ENCODE measurements at places on chromosomes 4 and X.

DNA sequence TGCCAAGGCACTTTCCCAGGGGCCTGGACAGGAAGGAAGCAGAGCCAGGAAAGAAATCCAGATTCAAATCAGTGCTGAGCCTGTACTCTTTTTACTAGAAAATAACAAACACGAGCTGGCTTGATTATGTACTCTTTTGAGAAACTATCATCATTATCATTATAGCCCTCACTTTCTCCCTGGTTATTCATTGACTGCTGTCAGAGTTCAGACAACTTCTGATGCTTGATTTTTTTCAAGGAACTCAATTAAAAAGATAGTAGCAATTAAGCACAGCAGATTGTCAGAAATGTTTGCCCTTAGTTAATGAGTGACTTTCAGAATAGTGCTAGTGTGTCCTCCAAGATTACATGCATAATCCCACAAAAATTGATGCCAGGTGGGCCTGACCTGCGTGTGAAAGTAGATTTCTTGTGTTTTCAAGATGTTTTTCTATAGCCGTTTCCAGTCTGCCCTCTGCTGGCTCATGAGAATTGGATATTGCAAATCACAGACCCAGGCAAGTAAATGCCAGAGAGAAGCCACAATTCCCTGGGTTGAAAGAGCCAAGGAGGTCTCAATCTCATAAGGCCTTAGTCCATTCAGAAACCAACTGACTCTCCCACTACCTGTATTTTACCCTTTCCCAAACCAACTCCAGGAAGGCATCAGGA lies 14.3 kb upstream of the PNPLA4 start:
- no peak for DNase-seq

- DNase-seq: no peak
Measured at GRCh38 chr4:183256343-183256742, 63.7 kb downstream of the CLDN22 start.

GRCh38 chrX:74461384-74461783 lies 40.1 kb downstream of the SLC16A2 start:
- DNase-seq: no peak

- no peak for DNase-seq
Measured at GRCh38 chr4:36734334-36734733, 452.9 kb downstream of the DTHD1 start.

DNA sequence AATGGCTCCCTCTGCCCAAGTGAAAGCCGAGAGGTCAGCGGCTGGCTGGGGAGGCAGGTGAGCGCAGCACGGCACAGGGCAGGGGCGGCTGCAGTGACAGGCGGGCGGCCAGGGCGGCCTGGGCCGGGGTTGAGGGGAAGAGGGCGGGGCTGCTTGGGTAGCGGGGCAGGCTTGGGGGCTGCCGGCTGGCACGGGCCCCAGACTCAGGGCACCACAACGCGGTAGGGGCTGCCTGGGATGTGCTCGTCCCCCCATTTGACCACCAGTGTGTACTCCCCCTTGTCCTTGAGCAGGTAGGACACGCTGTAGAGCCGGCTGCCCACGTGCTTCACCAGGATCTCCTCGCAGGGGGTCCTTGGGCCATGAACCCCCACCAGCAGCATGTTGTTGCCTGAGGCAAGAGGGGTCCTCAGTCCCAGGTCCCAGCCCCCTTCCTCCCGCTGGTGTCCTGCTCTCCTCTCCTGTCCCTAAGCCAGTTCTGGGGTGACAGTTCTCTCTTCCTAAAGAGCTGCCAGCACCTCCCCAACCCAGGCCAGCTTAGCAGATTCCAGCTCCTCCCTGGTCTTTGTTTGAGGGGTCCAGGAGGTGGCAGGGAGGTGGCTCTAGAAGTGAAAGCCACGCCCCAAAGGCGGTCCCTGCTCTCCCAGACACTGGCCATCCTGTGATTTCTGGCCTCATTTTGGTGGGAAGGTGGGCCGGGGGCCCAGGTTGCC lies 25.6 kb downstream of the FLNA start:
- no peak for DNase-seq

- DNase-seq: no peak
Measured at GRCh38 chr4:155914782-155915181, 11.3 kb downstream of the TDO2 start.

- DNase-seq: peak; percentile 87
Measured at GRCh38 chrX:11533199-11533651, 132.5 kb downstream of the ARHGAP6 start.

- DNase-seq: no peak
Measured at GRCh38 chrX:95435198-95435597, 1249.4 kb upstream of the DIAPH2 start.

GRCh38 chr4:94798808-94799207 lies 41.1 kb downstream of the BMPR1B start:
- DNase-seq: no peak

DNA sequence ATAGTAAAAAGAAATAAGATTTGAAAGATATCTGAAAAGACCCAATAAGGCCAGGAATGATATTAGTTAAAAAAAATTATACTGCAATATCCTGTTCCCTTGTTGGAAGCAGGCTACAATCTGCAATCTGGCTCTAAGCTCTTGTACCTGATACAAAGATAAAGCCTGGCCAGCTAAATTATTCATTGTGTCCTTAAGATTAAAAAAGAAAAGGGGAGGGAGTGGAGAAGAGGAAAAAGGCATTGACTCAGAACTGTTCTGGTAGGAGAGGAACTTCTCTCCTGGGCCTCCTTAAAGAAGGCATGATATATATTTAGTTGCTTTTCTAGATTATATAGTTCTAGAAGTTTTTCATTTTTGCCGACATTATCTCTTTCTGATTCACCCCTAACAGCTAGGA lies 46.7 kb downstream of the IRF2 start:
- no peak for DNase-seq

GRCh38 chr4:128287141-128287870 lies at the start of gene PGRMC2:
TSS of gene PGRMC2 (minus strand) at chr4:128287813. CDS start at chr4:128287790, 23 bp downstream.
- DNase-seq: no peak

DNA sequence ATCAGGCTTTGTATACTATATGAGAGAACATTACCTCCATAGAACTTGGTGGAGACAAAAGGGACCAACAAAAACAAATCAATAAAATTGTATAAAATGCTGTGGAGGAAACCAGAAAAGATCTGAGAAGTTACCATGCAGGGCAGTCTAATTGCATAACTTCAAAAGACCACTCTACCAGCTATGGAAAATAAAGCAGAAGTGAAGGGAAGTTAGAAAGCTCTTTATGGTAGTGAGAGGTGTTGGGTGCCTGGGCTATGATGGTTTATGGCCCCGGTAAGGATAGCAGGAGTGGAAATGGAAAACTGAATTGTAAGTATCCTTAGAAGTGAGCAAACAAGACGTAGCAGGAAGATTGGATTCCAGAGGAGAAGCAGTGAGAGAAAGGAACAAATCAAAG lies 3.1 kb downstream of the TMEM184C start:
- no peak for DNase-seq

- no peak for DNase-seq
Measured at GRCh38 chr4:14167876-14168510, 540.5 kb upstream of the BOD1L1 start.

DNA sequence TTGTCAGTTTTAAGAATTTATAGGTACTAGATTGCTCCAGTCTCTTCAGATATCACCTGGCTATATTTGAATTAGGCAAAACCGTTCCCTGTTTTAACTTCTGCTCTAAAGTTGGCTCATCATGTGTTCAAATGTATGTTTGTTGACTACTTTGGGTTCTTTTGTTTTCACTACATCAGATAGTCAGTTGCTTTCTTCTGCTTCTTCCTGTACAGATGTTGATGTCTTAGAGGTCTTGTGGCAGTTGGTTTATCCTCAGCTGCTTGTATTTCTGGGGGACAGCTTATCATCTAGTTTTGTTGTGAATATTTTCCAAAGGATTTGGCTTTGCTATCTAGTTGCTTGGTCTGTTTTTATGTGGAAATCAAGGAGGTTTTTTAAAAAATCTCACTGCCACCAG lies 28.0 kb downstream of the TBC1D19 start:
- no peak for DNase-seq

DNA sequence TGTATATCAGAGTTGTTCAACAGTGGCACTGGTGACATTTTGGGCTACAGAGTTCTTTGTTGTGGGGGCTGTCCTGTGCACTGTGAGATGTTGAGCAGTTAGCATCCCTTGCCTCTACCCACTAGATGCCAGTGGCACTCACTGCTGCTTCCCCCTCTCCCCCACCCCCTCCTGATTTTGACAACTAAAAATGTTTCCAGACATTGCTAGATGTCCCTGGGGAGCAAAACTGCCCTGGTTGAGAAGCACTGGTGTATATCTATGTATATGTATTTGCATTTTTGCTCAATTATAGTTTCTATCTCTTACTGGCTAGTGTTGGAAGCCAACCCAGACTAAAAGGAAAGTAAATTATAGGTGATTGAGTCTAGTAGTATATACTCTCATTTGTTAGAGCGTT lies 2.4 kb downstream of the TMEM131L start:
- no peak for DNase-seq

DNA sequence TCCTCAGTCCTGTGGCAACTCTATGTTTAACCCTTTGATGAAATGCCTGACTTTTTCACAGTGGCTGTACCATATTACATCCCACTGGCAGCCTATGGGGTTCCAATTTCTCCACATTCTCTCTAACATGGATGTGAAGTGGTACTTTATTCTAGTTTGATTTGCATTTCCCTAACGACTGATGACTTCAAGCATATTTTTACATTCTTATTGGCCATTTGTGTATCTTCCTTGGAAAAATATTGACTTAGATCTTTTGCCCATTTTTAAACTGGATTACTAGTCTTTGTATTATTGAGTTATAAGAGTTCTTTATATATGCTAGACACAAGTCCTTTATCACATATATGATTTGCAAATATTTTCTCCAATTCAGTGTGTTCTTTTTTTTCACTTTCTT lies 2.1 kb upstream of the RAB39B start:
- DNase-seq: no peak

DNA sequence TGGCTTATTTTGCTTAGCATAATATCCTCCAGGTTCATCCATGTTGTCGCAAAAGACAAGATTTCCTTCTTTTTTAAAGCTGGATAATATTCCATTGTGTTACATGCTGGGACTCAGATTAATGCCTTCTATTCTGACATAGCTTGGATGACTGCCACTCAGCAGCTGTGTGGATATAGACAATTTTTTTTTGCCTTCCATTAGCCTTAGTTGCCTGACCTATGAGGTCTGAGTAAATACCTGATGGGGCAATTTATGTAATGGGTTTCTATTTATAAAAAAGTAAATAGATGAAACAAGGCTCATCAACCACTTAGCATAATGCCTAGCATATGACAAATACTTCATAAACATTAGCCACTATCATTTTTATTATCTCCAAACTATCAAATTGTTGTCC lies 515.4 kb downstream of the ZNF674 start:
- peak; percentile 99 for DNase-seq

DNA sequence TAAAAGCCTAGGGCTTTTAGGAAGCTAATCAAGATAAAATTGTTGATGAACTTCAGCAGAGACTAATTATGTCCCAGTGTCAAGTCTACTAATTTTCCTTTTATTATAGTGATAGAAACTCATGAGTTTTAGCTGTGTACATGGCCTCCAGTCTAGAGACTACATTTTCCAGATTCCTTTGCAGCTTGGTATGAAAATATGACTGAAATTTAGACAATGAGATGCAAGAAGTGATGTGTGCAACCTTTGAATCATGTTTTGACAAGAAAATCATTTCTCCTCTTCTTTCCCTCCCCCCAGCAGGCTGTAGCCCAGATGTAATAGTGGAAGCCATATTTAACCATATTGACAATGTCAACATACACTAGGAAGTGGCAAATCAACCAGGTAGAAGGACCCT lies 30.3 kb upstream of the IL13RA2 start:
- no peak for DNase-seq

- no peak for DNase-seq
Measured at GRCh38 chrX:119687661-119688413, 5.1 kb downstream of the SEPTIN6 start.

GRCh38 chr4:13701937-13702446 lies 74.5 kb upstream of the BOD1L1 start:
- no peak for DNase-seq

DNA sequence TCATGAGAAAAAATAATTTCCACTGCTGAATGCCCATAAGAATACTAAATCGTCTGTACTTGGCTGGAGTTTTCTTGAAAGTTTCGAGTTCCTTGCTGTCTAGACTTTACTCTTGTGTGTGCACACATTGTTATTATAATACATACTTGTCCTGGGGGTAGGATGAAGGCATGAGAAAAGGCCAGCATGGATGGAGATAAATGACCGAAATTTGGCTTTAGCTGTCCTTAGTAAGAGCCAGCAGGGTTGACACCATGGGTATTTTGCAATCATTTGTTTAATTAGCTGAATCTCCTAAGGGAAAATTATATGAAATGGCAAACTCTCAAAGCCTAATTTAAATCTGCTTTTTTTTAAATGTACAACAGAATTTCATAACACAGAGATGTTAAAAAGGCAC lies 641.6 kb downstream of the ADGRL3 start:
- DNase-seq: no peak

DNA sequence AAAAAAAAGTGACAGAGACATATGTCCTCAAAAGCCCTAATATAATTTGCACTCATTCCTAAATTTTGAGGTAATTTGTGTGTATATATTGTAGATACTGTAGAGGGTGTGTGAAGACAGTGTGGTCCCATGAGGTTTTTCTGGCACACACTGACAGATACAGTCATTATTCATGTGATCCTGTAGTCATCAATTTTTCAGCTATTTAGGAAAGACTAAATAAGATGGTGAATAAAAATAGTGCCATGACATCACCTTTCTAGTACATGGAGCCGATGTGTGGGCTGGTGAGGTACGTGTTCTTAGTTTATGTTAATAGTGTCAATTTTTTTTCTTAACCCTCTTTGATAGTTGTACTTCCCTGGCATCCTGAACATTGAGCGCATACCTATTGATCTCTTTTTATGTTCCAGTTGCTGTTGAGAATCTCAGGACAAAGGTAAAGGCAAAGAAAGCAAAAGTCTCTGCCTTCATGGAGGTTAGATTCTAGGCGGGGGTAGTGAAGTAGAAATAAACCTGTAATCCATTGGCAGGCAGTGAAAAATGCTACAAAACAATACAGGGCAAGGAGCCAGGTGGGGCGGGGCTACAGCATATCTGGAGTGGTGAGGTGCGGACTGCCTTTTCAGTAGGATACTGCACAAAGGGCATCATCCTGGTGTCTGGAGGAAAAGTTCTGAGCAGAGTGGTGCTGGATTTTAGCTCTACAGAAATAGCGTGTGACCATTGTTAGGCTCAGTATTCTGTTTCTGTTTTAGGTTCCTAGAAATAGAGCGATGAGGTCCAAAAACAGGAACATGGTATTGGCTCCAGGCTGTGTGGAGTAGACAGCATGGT lies 93.8 kb downstream of the ARHGAP10 start:
- no peak for DNase-seq

GRCh38 chr4:152109531-152110509 lies 349.0 kb upstream of the GATB start:
- no peak for DNase-seq

DNA sequence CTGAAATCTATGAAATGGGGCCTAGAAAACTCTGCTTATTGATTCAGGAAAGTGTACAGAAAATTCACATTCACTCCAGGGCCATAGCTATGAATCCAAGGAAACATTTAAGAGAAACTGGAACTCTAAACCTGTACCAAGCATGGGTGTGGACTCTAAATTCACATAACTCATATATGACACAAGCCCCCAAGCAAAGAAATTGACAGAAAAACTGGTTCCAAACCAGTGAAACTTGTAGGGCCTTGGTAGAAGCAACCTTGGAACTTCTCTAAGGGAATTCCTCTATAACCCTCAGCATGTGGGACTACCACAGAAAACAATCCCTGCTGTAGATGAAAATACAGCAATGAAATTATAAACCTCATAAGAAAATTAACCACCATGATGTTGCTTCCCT lies 106.6 kb upstream of the NRK start:
- DNase-seq: no peak

GRCh38 chrX:920234-920799 lies 289.7 kb downstream of the SHOX start:
- DNase-seq: no peak

GRCh38 chr4:156643826-156644225 lies 327.8 kb downstream of the PDGFC start:
- no peak for DNase-seq
